ENCODE measurements at places on chromosomes 7 and 10.

GRCh38 chr10:121800146-121800545 lies 127.7 kb downstream of the ATE1 start:
- no peak for DNase-seq

DNA sequence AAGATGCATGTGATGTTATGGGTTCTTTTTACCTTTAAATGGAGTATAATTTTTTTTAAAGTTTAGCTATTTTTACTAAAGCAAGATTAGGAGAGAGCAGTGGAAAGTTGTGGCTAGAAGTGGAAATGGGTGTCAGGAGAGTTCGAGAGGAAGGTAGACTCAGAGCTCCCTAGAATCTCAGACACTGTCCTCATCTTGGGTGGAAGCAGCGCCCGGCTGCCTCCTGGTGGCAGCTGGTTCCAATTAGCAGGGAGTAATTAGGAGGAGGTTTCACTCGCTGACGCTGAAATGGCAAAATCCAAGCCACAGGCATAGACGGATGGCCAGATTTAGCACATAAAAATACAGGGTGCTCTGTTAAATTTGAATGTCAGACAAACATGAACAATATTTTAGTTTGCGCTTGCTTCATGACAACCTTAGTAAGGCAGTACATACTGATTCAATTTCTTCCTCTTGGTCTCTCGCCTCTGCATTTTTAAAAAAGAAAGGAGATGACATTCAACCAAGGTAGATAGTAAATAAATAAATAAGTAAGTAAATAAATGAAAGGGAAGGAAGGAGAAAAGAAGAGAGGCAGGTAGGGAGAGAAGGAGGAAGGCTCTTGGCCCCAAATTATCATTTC lies 58.5 kb downstream of the LGI1 start:
- DNase-seq = peak; percentile 45

DNA sequence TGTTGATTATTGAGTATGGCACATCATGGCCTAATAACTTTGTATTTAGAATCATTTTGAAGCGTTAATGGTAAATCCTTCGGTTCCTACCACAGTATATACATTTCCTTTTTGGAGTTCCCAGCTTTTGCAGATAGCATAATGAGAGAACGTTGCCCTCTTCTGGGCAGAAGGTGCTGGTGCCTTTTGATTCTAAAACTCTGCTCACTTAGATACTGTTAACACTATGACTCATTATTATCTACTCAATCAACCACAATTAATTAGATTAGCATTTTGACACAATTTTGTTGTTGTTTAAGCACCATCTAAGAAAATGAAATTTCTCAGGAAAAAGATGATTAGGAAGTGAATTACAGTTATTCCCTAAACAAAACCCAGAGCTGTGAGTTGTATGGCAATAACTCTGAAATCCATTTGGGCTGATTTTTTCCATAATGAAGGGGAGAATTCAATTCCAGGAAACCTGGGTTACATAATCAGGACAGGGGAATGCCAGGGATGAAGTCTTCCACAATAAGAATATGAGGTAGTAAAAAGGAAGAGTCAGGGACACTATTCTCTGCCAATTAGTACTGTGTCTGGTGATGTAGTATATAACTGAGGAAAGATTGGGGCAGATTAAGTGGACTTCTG lies 11.5 kb upstream of the DLD start:
- DNase-seq = no peak

DNA sequence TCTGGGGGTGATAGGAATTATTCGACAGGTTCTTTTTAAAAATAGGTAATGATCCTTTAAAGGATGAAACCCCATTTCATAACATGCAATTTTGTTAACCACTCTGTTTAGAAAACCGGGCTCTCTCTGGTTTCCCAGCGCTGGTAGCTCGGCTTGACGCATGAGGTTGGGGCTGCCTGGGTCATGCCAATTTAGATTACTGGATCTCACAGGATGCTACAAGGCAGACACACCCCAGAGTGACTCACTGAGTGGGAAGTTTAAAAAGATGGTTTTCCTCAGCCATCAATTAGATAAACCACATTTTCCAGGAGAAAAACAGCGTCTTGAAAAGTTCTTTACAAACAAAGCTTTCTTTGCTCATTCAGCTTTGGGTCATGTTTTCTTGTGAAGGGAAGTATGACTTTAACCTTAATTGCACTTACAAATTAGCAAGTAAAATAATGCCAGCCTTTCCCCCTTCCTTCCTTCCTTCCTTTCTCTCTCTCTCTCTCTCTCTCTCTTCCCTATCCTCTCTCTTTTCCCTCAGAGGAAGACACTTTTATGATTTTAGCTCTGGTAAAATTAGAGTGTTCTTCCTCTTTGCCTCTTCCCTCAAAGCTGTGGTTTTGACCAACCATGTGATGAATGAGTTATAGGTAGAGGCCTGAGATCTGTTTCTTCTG lies 99.8 kb downstream of the EPDR1 start:
- no peak for DNase-seq

- DNase-seq = no peak
Observed at GRCh38 chr7:1679966-1680730, 10.1 kb downstream of the ELFN1 start.

DNA sequence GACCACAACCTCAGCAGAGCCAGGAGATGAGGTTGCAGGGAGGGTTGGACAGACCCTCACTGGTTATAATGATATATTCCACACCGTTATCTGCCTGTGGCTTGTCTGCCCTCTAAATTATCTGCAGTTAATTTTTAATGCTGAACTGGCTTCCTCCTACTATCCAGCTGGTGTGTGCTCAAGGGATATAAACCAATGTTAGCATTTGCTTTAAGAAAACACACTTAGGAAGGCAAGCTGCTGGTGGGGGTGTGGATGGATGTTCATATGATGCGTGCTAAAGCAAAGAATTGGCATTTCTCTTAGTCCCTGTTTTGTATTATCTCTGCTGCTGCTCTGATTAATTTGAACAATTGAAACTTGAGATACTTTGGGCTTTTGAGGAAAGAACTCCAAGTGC lies 132.2 kb upstream of the NPVF start:
- DNase-seq = no peak

- DNase-seq = no peak
Observed at GRCh38 chr10:125056161-125057132, 103.9 kb downstream of the CTBP2 start.

GRCh38 chr7:31416381-31416870 lies 75.9 kb upstream of the NEUROD6 start:
- no peak for DNase-seq

DNA sequence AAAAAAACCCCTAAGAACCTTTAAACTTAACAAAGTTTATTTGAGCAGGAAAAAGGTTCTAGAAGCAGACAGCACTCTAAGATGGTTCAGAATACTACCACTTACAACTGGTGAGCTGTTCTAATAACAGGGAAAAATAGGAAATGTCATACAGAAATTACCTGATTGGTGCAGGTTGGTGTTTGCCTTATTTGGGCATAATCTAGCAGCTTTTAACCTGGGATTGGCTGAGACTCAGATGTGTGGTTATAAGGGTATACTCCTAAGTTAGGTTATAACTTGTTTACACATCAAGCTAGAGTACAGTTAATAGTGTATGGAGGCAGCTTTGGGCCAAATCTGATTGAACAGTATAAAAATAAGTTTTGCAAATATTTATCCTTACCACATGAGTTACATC lies 59.8 kb downstream of the MAPK8 start:
- no peak for DNase-seq

DNA sequence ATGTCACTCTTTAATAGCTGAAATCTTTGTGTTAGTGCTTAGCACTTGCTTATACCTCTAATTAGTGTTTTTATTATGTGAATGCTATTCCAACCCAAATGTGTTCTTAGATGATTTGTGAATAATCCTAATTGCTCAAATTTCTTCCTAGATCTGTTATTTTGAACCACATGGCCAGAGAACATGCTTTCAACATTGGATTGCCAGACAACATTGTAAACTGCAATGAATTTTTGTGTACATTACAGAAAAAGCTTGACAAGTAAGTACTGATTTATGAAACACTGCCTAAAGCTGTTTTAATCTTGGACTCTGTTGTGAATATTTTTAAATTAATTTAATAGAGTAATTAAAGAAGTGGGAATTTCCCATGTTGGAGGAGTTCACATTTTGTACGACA lies 121.1 kb downstream of the ZNF277 start:
- DNase-seq = no peak

- DNase-seq = no peak
Observed at GRCh38 chr10:75304741-75305390, 69.1 kb upstream of the COMTD1 start.

DNA sequence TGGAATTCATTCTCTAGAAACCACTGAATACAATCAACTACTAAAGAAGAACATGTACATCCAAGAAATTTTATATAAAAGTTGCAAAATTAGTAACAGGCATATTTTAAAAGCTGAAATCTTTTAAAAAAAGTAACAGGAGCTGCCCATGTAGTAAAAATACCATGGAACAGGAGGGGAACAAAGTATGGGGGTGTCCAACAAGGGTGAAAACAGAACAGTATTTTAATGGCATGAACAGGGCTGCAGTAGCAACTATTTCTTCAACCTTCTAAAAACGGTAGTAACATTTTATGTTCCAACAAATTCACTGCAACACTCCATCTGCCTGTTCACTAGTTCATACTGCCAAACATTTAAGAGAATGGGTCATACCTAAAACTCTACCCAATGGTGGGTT lies 77.0 kb downstream of the ABLIM1 start:
- no peak for DNase-seq

DNA sequence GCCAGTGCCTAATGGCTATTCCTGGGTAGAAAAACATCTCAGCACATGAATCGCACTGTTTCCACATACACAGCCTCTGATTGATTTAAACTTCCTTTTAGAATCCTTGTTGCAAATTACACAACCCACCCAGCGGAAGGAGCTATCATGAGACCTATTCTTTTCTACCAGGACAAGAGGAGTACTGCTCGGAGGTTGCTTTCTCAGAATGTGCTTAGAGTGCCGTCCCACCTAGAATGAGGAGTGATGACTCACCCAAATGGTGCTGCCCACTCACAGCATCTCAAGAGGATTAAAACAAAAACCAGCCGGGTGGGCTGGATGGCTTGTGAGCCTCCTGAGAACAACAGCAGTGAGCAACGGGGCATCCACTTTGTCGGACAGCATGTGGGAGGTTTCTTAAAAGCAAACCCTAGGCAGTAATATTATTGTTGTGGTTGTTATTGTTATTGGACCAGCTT lies 128.9 kb downstream of the DGKI start:
- no peak for DNase-seq

DNA sequence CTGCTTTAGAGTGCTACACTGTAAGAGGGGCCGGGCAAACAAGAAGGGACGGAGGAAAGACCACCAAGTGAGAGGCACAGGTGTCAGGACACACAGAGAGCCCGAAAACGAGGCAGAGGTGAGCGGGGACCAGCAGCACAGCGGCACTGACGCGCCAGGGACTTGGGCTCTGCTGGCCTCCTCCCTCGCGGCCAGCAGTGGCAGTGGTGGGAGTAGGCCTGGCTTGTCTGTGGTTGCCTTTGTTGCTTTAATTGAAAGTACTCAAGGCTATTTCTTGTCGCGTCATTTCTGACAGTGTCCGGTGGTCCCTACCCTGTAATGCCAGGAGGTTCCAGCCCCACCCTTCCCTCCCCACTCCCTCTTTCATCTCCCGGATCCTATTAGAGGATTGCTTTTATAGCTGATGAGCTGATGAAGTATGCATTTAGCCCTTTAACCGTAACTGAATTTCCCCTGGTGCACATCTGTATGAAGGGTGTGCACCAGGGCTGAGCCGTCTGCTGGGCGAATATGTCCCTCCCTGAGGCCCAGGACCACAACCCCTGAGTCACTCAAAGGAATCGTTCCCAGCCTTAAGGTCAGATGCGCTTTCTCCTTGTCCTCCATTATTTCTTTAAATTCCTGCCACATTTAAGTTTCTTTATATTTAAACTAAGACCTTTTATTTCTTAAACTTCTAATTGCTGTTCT lies 39.5 kb upstream of the FAM20C start:
- DNase-seq = no peak

DNA sequence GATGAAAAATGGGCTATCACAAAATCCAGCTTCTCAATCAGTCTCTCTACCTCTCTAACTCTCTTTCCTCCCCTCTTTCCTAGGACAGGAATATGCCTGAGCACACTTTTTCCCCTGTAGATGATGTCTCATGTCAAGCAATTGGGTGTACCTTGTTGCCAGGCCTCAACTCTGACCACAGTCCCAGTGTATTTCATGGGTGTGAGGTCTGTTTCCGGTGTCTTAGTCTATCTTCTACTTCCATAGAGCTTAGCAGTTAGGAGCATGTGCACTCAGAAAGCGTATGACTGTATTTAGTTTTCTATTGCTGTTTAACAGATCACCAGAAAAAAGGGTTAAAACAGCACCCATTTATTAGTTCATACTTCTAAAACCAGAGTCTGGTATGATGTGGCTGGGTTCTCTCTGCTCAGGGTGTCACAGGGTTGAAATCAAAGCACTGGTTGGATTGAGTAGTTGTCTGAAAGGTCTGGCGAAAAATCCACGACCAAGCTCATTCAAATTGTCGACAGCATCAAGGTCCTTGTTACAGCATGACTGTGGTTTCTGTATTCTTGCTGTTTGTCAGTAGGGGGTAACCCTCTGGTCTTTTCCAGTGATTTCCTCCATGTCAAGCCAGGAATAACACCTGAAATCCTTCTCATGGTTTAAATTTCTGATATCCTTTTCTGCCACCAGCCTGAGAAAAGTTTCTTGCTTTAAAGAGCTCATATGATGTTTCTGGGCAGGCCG lies 130.0 kb downstream of the THSD7A start:
- DNase-seq = no peak

- DNase-seq = no peak
Observed at GRCh38 chr7:158586499-158587161, 993 bp downstream of the PTPRN2 start.

DNA sequence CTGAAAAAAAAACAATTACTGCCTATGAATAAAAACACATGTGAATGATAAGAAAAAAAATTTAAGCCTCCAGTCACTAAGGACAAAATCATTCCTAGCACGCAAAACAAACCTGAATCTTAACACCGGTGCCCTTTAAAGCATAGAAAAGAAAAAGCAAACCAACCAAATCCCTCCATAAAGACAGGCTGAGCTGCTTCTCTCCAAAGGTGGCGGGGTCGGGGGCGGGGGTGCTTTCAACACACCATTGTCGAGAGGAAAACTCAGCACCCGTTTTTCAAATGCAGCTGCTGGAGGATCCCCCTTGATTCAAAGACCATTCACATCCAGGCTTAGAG lies 1.4 kb downstream of the ST8SIA6 start:
- DNase-seq = no peak

GRCh38 chr7:44824894-44825526 lies 22.9 kb downstream of the H2AZ2 start:
- DNase-seq = no peak

- DNase-seq = peak; percentile 85
Observed at GRCh38 chr7:151245360-151246101, 3.0 kb downstream of the SMARCD3 start.

GRCh38 chr10:126687121-126687606 lies 16.7 kb upstream of the C10orf90 start:
- DNase-seq = no peak

- DNase-seq = no peak
Observed at GRCh38 chr10:36840788-36841187, 284.6 kb upstream of the ANKRD30A start.

Measured in activated naive CD8-positive, alpha-beta T cell treated with anti-CD3 and anti-CD28 coated beads, Interleukin-2, amount 10 ng/mL, durations not matched to agents 7 days and 5 days (primary cell).